Urothelium cell line (cell line): ENCODE measurements at places on chromosomes 6 and 20.

DNA sequence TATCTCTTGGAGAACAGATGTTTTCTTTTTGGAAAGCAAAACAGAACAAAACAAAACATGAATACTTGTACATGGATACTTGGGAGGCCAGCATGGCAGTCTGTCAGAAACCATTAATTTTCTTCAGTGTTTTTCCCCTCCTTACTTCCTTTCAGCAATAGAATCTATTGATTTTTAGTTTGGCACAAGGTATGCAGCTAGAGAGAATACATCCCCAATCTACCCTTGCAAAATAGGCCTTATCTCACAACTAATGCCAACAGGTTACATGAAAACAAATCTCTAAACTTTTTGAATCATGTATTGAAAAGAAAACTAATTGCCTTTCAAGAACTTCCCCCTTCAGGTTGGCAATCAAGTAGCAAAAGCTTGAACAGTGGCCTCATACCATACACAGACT is 2.8 kb downstream of the PGK2 start:
- DNase-seq: no peak

GRCh38 chr20:59560588-59561227 is 43.6 kb upstream of the PHACTR3 start:
- peak; percentile 75 for DNase-seq

DNA sequence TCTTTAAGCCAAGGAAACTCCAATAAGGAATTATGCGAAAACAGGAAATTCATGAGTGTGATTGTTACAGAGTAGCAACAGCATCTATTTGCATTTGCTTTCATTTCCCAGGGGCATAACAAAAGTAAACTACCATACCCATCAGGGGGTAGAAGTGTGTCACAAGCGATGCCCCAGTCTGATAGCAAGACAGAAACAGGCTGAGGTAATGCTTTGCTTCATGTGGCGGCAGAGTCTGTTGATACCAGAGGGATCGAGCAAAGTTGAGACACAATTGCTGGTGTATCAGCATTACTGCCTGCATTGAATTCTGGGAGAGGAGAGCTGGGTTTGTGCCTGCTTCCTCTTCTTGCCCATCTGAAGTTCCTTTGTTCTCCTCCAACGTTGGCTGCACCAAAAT is 51.2 kb upstream of the LYRM2 start:
- no peak for DNase-seq

- DNase-seq: no peak
Measured at GRCh38 chr20:36128463-36129159, 25.9 kb upstream of the EPB41L1 start.

- no peak for DNase-seq
Measured at GRCh38 chr6:109351231-109352130, 30.8 kb downstream of the CD164 start.

GRCh38 chr6:166282394-166283032 is 25.7 kb downstream of the PRR18 start:
- DNase-seq: no peak

GRCh38 chr6:75386050-75386770 is 101.6 kb upstream of the TMEM30A start:
- peak; percentile 45 for DNase-seq

DNA sequence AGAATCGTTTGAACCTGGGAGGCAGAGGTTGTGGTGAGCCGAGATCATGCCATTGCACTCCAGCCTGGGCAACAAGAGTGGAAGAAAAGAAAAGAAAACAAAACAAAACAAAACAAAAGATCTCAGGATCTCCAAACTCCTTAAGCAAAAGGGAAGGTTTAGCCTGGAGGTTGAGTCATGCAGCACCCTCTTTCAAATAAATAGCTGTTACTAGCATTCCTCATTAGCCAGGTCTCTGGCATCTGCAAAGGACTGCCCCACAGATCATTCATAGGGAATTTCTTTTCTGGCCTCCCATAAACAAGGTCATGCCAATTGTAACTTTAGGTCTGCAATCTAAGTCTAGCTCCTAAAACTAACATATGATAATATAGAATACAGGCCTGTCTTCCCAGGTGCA is 37.2 kb downstream of the EDN1 start:
- DNase-seq: no peak

- DNase-seq: no peak
Measured at GRCh38 chr6:124868481-124868880, 93.8 kb upstream of the RNF217 start.

DNA sequence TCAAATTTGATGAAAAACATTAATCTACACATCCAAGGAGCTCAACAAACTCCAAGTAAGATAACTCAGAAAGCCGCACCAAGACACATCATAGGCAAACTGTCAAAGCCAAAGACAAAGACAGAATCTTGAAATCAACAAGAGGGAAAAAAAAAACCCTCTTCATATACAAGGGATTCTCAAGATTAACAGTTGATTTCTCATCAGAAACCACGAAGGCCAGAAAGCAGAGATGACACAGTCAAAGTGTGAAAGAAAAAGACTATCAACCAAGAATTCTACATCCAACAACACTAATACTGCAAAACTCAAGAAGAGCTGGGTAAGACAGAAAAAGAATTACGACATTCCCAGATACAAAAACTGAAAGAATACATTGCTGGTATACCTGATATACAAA is 73.8 kb downstream of the CDK19 start:
- no peak for DNase-seq

- no peak for DNase-seq
Measured at GRCh38 chr6:22467645-22468044, 101.7 kb upstream of the HDGFL1 start.

- no peak for DNase-seq
Measured at GRCh38 chr20:31764641-31765305, 25.7 kb downstream of the TPX2 start.

- DNase-seq: no peak
Measured at GRCh38 chr6:19839788-19840187, 2.6 kb downstream of the ID4 start.

GRCh38 chr6:150227281-150227680 is 84.4 kb downstream of the PPP1R14C start:
- DNase-seq: no peak

- DNase-seq: no peak
Measured at GRCh38 chr6:71512256-71512655, 223.6 kb downstream of the OGFRL1 start.

GRCh38 chr20:41989039-41989679 is 371.0 kb upstream of the CHD6 start:
- DNase-seq: no peak

- DNase-seq: no peak
Measured at GRCh38 chr6:157290797-157291196, 32.5 kb downstream of the TMEM242 start.

- peak; percentile 93 for DNase-seq
Measured at GRCh38 chr20:45779011-45779915, 12.4 kb downstream of the WFDC3 start.

- no peak for DNase-seq
Measured at GRCh38 chr6:157954150-157955117, 27.2 kb upstream of the SYNJ2 start.

GRCh38 chr6:111810294-111811131 is 62.7 kb downstream of the FYN start:
- no peak for DNase-seq

DNA sequence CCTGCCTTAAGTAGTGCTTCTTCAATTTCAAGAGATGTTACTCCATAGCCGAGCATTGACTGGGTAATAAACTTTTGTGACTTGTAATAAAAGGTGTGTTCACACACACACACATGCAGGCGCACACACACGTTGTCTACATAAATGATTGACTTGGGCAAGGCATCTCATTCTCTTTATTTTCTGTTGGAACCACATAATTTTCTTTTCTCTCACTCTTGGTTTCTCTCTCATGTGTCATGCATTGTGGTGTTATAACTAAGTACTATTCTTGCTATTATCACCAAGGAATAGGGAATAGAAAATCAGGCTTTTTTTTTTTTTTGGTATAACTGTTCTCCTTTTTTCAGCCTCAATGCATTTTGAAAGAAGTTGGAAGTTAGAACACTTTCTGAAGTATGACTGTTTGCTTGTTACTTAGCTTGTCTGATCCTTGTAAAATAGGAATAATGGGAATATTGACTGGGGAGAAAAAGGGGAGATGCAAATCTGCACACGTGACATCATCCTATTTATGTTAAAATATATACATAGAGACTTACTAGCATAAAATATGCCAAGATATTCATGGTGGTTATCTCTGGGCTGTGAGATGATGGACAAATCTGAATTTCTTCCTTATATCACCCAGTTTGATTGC is 26.1 kb upstream of the CD83 start:
- DNase-seq: no peak

- no peak for DNase-seq
Measured at GRCh38 chr6:122286512-122286911, 112.9 kb upstream of the HSF2 start.

DNA sequence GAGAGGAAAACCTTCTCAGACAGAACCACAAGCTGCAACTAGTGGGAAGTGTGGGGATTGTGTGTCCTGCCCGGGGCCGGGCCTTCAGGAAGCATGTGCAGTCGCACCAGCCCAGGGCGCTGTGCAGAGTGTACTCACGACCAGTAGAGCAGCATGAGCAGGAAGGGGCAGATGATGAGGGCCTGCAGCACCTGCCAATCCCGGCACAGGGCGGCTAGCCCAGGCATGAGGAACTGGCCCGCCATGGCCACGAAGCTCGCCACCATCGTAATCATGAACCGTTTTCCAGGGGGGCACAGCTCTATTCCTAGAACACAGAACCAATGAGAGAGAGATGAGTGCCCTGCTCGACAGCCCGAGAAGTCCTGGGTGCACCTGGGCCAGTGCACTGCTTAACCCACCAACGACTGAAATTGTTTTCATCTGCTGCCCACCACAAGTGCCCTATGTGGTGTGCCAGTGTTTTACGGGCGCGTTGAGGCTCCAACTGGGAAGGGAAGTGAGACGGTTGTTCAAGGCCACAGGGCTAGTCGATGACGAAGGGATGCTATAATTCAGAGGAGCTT is 65.0 kb downstream of the PSMG4 start:
- no peak for DNase-seq

GRCh38 chr20:56373942-56374341 is 15.2 kb downstream of the FAM210B start:
- peak; percentile 35 for DNase-seq
